ENCODE measurements at places on chromosomes 16 and 17. TPM values are rescaled to one million over a fixed set of nuclear protein-coding genes. Genes with fewer than 3 reads are reported as not detected.

DNA sequence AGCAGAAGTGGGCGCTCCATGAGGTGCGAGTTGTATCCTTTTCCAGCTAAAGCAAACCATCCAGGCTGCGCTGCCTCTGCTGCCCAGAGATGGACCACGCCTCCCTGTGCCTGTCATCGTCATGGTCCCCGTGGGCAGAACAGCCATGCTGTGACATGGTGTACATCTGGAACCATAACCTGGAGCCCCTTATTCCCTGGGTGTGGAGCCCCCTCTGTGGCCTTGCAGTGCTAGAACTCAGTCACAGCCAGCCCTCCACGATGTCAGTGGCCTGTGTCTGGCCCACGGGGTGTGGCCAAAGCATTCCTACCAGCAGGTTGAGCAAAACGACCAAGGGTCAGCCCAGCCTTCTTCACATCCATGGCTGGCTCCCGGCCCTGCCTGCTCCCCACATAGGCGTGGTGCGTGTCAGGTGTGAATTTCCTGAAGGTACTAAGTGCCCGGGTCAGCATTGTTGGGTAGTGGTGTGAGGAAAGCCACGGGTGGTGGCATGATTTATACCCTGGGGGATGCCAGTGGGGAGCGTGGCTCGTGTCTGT is 22.7 kb upstream of the JPT2 start:
- H3K27me3 ChIP-seq = no peaks in the 10 kb centered on the region
- no peaks in the 10 kb centered on the region for H3K4me1 ChIP-seq
- H3K27ac ChIP-seq = no peak overlapping the region
- H3K4me3 ChIP-seq = no peak overlapping the region
- DNase-seq = no peak
- H3K36me3 ChIP-seq = peaks cover 79% of the 10 kb centered on the region

GRCh38 chr16:26263406-26263805 is 571.6 kb downstream of the HS3ST4 start:
- H3K36me3 ChIP-seq = no peaks in the 10 kb centered on the region
- no peak overlapping the region for H3K27ac ChIP-seq
- H3K4me3 ChIP-seq = no peak overlapping the region
- H3K4me1 ChIP-seq = no peaks in the 10 kb centered on the region
- no peaks in the 10 kb centered on the region for H3K27me3 ChIP-seq

- H3K27ac ChIP-seq = no peak overlapping the region
- H3K4me3 ChIP-seq = no peak overlapping the region
- DNase-seq = no peak
- peaks cover 16% of the 10 kb centered on the region for H3K36me3 ChIP-seq
- H3K4me1 ChIP-seq = no peaks in the 10 kb centered on the region
Measured at GRCh38 chr17:67200727-67201301, 44.2 kb downstream of the HELZ start.

Gene G6PC1
- not detected for total RNA-seq
